ENCODE measurements at places on chromosomes 6 and 20.

DNA sequence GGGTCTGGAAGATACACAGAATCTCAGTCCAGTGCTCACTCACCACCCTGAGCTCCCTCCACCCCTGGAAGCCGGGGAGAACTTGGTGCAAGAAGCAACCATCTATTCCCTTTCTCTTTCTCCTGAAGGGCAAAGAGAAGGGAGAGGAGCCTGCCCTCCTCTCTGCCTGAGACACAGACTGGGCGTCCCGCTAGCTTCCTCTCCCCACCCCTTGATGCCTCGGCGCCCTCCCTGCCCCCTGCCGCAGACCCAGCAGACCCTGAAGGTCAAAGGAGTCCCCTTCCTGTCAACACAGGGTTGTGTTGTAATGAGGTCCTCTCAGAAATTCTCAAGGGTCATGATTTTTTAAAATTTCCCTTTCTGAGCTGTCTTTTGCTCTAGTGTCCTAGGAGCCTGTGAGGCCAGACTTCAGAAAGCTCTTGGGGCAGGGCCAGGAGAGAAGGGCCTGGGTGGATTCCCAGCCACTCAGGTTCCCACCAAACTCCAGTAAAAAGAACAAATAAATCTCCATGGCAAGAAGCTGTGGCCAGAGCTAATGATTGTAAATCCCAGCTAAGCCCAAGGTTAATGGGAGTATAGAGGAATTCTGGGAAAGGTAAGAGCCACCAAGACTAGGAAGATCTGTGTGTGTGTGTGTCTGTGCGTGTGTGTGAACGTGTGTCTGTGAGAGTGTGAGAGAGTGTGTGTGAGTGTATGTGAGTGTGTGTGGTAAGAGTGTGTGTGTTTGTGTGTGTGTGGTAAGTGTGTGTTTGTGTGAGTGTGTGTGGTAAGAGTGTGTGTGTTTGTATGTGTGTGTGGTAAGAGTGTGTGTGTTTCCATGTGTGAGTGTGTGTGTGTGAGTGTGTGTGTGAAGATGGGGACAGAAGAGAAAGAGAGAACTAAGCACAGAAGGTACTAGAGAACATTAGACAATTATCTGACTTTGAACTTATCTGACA lies 1.1 kb upstream of the JPH2 start:
- DNase-seq = no peak

- DNase-seq = no peak
Measured at GRCh38 chr20:20184149-20184548, 131.8 kb downstream of the CFAP61 start.

DNA sequence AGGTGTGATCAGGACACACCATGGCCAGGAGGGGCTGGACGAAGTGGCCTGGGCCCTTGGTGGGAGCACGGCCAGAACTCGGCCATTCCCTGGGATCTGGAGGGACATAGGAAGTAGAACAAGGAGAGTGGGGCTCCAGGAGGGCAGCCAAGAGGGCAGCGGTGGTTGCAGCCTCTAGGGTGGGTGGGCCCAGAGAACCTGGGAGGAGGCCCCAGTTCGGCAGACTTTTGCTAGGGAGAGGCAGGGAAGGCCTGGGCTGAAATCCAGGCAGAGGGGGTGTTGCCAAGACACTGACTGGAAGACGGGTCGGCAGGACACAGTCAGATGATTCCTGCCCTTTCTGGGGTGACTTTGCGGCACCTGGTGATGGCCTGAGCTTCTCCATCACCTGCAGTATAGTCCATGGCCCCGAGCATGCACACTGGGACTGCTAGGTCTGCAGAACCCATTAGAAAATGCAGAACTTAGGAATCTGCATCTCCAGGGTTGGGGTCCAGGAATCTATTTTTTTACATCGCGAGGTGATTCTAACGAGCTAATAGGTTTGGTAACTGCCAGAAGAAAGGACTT lies 224.8 kb downstream of the SYNDIG1 start:
- no peak for DNase-seq

DNA sequence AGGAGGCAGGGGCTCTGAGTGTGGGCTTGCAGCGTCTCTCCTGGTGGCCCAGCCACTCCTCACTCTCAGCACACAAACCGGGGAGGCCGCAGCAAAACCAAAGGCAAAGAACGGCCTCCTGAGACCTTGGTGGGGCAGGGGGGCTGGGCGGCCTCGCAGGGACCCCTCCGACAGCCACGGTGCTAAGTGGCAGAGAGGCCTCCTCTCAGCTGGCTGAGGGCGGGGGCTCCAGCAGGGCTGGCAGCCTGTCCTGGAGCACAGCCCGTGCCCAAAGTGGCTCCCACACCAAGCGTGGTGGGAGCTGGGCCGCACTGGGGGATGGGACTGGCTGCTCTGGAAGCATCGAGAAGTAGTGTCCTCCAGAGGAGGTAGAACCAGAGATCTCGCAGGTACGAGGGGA lies 334.4 kb downstream of the QKI start:
- DNase-seq = no peak

DNA sequence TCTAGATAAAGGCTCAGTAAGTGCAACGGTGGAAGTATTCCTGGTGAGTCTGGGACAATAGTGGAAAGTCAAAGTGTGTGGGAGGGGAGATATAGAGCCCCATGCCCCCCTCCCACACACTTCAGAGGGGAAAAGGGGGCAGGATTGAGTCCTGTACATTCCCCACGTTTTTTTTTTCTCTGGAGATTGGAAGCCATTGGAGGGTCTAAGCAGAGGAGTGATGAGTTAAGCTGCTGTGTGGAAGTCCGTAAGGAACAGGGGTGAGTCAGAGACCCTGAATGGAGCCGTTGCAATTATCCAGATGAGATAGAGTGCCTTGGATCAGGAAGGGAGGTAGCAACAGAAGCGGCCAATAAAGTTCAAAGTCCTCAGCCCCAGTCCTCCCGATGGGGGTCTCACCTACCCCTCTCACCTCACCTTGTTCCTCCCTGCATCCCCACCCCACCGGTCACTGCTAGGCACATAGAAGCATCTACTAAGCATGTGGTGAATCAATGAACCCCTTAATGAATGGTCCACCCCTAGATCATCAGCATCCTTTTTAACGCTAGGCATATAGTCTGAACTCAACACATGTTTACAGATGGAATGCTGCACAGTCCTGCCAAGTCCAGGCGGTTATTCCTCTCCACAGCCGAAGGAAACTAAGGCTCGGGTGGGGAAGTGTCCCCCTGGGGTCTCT lies 662 bp upstream of the SLC9A8 start:
- DNase-seq = no peak

- no peak for DNase-seq
Measured at GRCh38 chr20:57047281-57048026, 219.0 kb downstream of the BMP7 start.

- no peak for DNase-seq
Measured at GRCh38 chr20:37494796-37495195, 26.3 kb upstream of the NNAT start.

DNA sequence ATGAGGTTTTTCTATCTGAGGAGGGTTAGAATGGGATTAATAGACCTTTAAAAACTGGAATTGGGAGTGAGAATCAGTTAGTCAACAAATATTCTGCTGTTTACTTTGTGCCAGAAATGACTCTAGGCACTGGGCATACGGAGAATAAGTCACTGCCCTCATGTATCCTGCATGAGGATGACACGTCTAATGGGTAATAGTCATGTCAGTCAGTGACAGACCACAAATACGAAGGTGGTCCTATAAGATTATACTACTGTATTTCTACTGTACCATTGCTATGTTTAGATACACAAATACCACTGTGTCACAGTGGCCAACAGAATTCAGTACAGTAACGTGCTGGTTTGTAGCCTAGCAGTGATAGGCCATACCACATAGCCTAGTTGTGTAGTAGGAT lies 30.7 kb downstream of the ZFAND3 start:
- no peak for DNase-seq

DNA sequence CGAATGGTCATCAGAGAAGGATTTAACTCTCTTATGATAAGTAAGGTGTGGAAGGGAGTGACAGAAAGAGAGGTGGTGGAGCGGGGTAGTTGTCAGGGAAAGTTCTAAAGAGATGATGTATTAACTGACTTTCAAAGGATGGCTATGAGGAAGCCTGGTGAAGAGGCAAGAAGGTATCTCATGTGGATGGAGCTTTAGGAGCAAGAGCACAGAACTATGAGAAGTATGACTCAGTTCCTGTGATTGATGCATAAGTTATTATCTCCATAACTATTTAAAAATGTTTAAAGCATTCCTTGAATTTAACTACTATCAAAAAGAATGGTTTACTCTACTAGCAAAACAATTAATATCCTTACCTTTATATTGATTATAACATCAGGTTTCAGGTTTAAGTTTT lies 28.8 kb downstream of the AK9 start:
- DNase-seq = no peak

DNA sequence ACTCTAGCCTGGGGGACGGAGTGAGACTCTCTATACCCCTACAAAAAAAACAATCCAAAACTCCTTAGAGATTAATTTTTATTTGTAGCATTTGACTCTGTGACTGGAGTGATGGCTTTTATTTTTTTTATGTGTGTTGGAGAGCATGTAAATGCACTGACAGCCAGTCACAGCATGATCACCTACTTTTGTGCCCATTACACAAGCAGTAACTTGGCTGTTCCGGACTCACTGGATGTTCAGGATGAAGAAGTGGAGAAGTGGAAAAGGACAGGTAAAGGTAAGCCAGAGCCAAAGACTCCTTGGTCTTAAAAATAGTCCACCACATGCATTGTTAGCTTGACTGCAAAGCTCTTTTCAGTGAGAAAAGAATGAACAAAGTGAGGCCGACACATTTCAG lies 222.6 kb downstream of the FOXC1 start:
- DNase-seq = no peak

- DNase-seq = no peak
Measured at GRCh38 chr6:3669916-3670315, 81.6 kb downstream of the PXDC1 start.

DNA sequence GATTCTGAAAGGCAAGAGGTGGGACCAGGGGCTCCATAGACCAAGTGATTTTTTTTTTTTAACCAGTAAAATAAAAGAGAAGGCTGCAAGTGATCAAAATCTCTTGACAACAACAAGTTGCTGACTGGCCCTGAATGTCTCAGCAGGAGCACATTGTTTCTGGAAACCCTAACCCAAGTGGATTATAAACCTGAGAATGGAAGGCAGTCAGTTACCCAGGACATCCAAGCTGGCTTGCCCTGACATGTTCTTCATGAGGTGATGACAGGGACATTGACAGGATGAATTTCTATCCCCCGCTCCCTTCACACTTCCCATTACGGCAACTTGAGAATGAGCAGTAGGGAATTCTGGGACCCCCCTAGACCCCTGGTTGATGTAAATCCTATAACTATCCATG lies 49.6 kb upstream of the RIPOR2 start:
- no peak for DNase-seq

- no peak for DNase-seq
Measured at GRCh38 chr6:33694977-33695376, 16.5 kb downstream of the UQCC2 start.

- DNase-seq = no peak
Measured at GRCh38 chr6:39330057-39330456, 7.6 kb upstream of the KCNK16 start.

DNA sequence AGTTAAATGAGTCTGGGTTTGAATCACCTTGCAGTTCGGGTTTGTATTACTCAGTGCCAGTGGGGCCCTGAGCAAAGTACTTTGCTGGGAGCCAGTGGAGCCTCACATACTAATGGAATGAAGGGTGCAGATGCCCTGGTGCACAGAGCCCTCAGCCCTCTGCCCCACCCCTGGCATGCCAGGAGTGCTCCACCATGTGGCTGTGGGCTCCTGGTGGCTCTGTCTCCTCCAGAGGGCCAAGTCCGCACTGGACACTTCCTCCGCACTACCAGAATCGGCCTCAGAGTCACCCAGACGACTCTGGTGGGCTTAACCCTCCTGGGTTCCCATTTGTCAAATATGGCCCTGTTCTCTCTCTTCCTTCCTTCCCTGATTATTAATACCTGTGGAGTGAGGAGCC lies 94.0 kb downstream of the STK35 start:
- no peak for DNase-seq
